ENCODE measurements at places on chromosomes 7 and 10. TPM values are rescaled to one million over a fixed set of nuclear protein-coding genes. Genes with fewer than 3 reads are reported as not detected.

Gene HOXA9
- total RNA-seq = 7.9 TPM

Gene CH25H
- 0.55 TPM for total RNA-seq

Gene GIMAP4
- total RNA-seq = 0.28 TPM

Gene NRAP
- total RNA-seq = not detected

Gene IGF2BP3
- 12.8 TPM for total RNA-seq

Gene DYDC2
- not detected for total RNA-seq

Gene IKZF1
- not detected for total RNA-seq

Gene CUZD1
- total RNA-seq = 0.55 TPM

Gene FAM237B
- total RNA-seq = not detected

Gene IDI2
- not detected for total RNA-seq

Gene TSPAN33
- 1.3 TPM for total RNA-seq

Gene PRSS2
- not detected for total RNA-seq

Gene SUN3
- total RNA-seq = not detected

Gene PNLIPRP2
- not detected for total RNA-seq

Gene PLAC9
- total RNA-seq = 12.3 TPM

Gene CCDC146
- total RNA-seq = 3.1 TPM

Gene SP4
- 4.0 TPM for total RNA-seq

Gene BMPER
- total RNA-seq = 32.6 TPM

Gene SFXN4
- total RNA-seq = 9.5 TPM

Gene HPS6
- 29.0 TPM for total RNA-seq

Gene GHRHR
- total RNA-seq = not detected

Gene FRMD4A
- 10.7 TPM for total RNA-seq

Gene OPN1SW
- total RNA-seq = not detected

Gene PSD
- total RNA-seq = 6.3 TPM

Gene NOBOX
- not detected for total RNA-seq

Gene CYP26A1
- total RNA-seq = 0.14 TPM

Gene ZNF511
- 20.5 TPM for total RNA-seq

Gene ASAH2
- total RNA-seq = 1.00 TPM

Gene RBP4
- total RNA-seq = not detected

Gene NPFFR1
- not detected for total RNA-seq

Gene PTF1A
- not detected for total RNA-seq

Gene OR13A1
- total RNA-seq = not detected

Gene GPR141
- total RNA-seq = 0.09 TPM

Gene CCDC3
- 1.3 TPM for total RNA-seq

Gene PPIA
- 1,090 TPM for total RNA-seq

Gene LHFPL3
- total RNA-seq = not detected
